NCI-H82 (cell line): ENCODE measurements at places on chromosomes 3 and 15.

- DNase-seq, result peak; percentile 48
These were observed 177.1 kb upstream of the GALNT15 start for GRCh38 chr3:15997274-15997943.

- no peak for DNase-seq
These were observed 21.2 kb downstream of the PXK start for GRCh38 chr3:58353722-58354553.

- no peak for DNase-seq
These were observed 666 bp downstream of the MAPKBP1 start for GRCh38 chr15:41774882-41775417.

- no peak for DNase-seq
These were observed 3.3 kb downstream of the ETV5 start for GRCh38 chr3:186105543-186105942.

GRCh38 chr15:50390554-50391264, 33.5 kb upstream of the USP8 start:
- DNase-seq, result no peak

DNA sequence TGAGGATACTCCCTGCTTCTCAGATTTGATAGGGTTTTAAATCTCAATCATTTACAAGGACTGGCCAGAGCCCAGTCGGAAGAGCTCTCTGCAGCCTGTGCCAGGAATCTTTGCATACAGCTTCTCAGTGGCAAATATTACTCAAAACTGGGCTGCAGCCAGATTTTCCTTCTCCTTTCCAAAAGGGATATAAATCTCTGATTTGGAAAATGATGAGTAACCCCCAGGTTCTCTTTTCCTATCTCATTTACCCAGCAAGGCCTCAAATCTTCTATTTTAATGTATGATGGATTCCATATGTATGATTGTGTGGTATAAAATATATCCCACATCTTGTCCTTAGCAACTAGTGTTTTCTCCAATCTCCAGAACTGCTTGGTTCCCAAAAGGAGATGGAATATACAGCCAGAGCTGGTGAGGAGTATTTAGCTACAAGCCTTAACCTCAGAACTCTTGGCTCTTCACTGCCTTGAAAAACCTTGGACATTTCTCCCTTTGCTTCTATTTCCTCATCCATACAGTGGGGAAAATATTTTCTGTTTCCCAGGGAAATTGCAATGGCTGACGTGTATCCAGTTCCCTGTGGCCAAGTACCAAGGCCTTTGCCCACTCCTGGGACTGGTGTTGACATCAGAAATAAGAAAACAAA, 114.4 kb downstream of the ATG7 start:
- DNase-seq, result no peak

DNA sequence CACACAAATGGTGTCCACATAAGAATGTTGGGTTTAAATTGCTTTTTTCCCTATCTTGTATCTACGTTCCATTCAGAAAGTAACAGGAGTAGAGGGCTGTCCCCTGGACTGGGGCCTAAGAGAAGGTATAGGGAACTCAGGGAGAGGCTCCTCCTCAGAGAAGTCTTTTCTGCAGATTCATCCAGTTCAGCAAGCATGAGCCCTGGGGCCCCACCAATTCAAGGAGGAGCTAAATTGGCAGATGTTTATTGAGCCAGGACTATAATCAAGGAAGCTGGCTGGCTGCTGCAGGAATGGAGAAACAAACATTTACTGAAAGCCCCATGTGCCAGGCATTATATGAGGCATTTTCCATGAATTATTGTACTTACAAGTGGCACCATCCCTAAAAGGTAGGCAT, 22.1 kb upstream of the LARS2 start:
- peak; percentile 40 for DNase-seq

GRCh38 chr3:81581966-81582599, 179.4 kb downstream of the GBE1 start:
- peak; percentile 69 for DNase-seq

DNA sequence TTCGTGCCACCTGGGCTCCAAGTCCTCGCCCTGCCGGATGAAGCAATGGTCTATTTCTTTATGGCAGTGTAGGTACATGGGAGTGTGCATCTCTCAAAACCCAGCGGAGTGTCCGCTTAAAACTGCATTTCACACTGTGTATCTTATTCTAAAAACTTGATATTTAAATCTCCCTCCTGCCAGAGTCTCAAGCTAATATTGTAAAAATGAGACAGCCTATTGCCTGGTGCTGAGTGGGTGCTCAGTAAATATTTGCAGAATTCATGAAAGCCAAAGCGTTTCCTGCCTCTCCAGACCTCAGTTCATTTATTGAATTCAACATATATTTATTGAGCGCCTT, 330 bp upstream of the TBC1D2B start:
- no peak for DNase-seq

GRCh38 chr3:198109883-198110282, 149.9 kb downstream of the LMLN start:
- no peak for DNase-seq

- no peak for DNase-seq
These were observed 146.8 kb upstream of the FRMD4B start for GRCh38 chr3:69532547-69533224.

- no peak for DNase-seq
These were observed 6.9 kb downstream of the CYFIP1 start for GRCh38 chr15:22973286-22973685.

DNA sequence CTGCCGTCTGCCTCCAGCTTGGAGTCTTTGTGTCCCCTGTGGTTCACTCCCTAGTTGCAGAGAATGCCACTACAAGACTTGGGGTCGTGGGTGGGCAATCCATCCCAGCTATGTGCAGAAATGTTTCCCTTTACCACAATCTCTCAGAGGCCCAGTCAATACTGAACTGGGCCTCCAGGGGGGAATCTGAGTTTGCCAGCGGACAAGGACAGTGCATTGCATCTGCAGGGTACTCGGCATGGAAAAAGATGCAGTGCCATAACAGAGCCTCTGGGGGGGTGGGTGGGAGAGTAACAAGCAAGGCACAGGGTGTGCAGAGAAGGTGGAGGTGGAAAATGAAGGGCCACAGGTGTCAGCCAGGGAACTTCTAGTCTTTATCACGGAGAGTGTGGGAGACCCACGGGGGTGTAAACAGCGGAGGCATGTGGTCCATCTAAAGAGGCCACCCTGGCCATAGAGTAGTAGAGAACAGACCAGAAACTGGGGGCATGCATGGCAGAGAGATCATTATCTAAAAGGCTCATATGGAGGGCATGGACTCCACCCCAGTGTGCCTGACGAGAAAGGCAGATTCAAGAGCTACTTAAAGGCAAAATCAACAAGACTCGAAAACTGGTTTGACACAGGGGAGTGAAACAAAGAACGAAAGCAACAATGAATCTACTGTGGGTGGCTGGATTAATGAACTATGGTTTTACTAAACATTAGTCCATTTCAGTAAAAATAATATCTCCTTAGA, 182.4 kb downstream of the ANXA2 start:
- no peak for DNase-seq

- DNase-seq, result no peak
These were observed 594.2 kb upstream of the ARPP21 start for GRCh38 chr3:35045118-35045517.

DNA sequence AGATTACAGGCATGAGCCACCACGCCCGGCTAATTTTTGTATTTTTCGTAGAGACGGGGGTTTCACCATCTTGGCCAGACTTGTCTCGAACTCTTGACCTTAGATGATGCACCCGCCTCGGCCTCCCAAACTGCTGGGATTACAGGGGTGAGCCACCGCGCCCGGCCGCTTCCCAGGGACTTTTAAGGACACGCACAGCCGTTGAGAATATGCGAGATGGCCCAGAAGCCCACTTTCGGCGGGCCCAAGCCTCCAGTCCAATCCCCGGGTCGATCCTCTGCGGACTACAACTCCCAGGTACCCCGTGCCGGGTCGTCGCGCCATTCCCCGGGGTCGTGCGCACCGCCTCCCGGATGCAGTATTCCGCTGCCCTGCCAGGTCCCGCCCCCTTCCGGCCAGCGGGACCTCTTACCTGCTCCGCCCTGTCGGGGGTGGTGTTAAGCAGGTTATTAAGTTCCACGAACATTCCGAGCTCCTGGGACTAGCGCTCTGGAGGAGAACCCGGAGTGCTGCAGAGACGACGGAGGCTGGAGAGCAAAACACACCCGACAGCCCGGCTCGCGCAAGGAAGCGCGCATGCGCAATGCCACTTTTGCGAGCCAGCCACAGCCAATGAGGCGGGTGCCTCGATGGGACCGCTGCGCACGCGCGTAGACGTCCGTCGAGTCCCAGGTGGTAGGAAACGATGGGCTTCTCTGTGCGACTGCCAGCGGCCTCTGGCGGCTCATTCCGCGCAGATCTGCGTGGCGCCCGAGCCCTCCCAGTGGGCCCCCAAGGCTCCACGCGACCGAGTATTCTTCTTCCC, at the start of gene ELP6:
ELP6 (minus strand) TSS at position 588 of the 805 bp plus-strand sequence; CDS start at position 466, 122 bp downstream.
- DNase-seq, result peak; percentile 97

DNA sequence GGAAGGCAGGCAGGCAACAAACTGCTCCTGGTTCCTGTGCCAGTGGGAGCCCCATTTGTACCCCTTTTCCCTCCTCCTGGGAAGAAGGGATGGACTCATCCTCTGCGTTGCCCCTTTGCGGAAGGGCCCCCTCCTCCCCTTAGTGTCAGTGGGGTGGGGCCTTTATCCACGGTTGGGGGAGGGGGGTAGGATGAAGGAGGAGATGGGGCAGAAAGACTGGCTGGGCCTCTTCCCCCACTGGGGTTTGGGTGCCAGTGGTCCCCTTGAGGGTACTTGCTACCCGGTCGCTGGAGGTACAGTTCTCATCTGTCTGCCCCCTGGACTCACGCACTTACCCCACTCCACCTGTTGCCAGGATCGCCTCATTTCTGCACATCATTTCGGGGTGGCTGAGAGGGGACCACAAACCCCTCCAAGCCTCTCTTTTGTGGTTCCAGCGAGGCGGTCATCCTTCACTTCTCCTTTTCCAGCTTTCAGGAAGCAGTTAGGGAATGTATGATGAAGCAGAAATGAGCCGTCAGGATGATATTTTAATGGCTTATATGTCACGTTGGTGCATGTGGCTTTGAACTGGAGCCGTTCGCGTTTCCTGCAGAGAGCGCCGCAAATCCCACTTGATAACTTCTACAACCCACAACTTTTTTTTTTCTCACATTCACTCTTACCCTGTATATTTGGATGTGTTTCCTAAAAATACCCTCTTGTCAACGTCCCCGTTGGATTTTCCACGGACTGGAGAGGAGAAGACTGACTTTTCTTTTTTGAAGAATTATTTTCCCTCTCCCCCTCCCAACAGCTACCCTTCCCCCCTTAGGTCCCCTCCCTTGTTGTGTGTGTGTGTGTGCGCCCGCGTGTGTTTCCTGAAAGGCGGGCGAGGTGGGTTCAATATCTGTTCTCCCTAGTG, at the start of gene ZIC4:
ZIC4 (minus strand) TSS at position 516 of the 904 bp plus-strand sequence. CDS start 3,746 bp downstream, outside the sequence.
- no peak for DNase-seq

DNA sequence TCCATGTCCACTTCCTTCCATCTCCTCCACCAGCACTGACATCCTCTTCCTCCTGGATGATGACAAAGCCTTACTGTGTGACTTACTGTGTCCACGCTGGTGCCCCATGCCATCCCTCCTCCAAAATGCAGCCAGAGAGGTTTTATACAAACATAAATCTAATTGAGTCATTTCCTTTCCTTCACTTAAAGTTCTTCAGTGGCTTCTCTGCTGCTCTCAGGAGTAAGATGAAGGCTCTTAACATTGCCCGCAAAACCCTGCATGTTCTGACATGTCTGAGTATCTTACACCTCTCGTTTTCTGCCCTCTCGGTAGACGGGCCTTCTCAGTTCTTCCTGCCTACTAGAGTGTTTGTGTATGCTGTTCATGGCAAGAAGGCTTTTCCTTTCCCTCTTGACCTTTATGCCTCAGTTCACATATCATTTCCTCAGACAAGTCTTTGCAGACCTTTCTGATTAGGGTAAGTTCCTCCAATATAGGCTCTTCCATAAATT, 175.5 kb downstream of the CFAP20DC start:
- no peak for DNase-seq

- DNase-seq, result no peak
These were observed 45.1 kb downstream of the WHAMM start for GRCh38 chr15:82854554-82854953.

GRCh38 chr3:192921793-192922192, 4.1 kb upstream of the MB21D2 start:
- no peak for DNase-seq

DNA sequence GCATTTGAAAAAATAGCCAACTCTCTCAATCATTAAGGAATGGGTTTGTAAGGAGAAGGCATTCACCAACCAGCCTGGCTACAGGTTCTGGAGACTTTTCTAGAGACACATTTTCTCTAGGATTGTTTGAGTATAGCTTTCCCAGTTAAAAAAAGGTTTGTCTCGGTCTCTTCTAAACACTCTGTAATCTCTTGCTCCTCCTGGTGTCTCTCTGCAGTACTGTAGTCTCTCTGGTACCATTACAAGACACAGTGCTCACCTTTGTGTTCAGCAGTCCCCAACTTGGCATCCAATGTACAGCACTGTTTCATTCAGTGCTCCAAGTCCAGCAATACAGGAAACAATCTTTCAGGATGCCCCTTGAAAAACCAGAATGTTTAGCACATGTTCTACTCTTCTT, 534.4 kb downstream of the ZNF385D start:
- peak; percentile 24 for DNase-seq

DNA sequence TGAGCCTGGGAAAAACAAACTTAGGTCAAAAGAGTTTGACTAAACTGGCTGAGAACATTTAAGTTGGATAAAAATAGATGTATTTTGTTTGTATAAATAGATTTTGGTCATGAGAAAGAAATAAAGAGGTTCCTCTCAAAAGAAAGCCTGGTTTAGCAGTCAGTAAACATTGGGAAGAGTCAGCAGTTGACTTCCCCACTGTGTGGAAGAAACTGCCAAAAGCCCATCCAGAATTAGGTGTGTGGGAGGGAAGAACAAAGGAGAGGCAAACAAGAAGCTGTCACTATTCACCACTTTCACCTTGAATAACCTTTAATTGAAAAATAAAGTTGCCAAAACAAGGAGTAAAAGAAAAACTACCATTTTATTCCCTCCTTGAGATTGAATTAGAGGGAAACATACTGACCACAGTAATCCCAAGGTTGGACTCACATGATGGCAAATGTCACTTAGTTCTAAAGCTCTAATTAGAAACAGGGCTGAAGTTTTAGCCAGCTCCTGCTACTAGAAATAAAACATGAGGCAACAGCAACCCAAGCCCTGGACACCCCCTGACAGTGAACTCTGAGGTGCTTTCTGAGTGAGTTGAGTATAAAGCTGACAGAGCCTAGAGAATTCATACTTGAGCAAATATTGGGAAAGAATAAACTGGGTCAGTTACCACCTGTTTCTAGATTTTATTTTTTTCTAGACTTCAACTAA, 139.3 kb downstream of the SERPINI1 start:
- DNase-seq, result no peak

- peak; percentile 50 for DNase-seq
These were observed 33.2 kb downstream of the SIDT1 start for GRCh38 chr3:113565555-113565954.
